Peyer's patch (tissue), 4 donors: ENCODE measurements at places on chromosomes 2 and 18. TPM values are rescaled to one million over a fixed set of nuclear protein-coding genes. Genes with fewer than 3 reads are reported as not detected.

The LCT gene
- total RNA-seq, result 14.9 TPM

The ARHGAP28 gene
- 5.4 TPM for total RNA-seq

DNA sequence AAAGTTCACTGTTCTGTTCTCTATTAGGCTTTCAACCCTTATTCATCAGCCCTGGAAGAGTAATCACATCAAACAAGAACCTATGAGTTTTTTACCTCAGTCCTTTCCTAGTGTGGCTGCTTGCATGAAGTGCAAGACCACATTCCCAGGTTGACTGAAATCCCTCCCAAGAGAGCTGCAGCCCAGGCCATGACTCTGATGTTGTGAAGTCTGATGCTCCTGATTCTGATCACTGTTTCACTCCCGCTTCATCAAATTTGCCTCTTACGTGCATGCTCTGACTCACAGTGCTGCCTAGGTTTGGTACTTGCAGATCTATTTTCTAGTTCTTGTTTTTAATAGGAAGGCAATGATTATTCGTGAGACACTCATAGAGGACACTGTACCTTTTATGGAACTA, 58.2 kb upstream of the DSEL start:
- no peaks in the 10 kb centered on the region for H3K27me3 ChIP-seq
- no peaks in the 10 kb centered on the region for H3K4me1 ChIP-seq
- H3K27ac ChIP-seq, result no peak overlapping the region

GRCh38 chr2:192932376-192932775, 737.6 kb upstream of the TMEFF2 start:
- H3K27ac ChIP-seq, result no peak overlapping the region
- no peak for DNase-seq

DNA sequence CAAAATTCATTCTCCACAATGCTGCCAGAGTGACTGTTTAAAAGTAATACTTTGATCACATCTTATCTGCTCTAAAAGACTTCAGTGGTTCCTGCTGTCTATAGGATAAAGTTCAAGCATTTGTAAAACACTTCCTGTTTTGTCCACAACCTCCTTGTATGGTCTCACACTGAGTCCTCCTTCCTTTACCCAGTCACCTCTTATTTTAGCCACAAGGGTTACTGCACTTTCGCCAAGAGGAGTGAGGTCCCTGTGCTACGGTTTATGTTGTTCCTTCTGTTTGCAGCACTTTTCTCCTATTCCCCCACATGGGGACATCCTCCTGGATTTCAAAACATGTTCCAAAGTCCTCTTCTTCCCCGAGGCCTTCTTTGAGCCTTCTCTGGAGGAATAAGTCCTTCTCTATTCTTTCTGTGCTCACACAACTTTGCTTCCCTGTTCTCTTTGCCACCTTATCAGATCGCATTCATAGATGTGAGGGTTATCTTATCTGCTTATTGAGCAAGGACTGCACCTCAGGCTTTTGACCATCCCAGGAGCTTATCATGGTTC, 112.2 kb upstream of the NABP1 start:
- H3K4me3 ChIP-seq, result no peak overlapping the region
- H3K27me3 ChIP-seq, result no peaks in the 10 kb centered on the region
- no peaks in the 10 kb centered on the region for H3K36me3 ChIP-seq

DNA sequence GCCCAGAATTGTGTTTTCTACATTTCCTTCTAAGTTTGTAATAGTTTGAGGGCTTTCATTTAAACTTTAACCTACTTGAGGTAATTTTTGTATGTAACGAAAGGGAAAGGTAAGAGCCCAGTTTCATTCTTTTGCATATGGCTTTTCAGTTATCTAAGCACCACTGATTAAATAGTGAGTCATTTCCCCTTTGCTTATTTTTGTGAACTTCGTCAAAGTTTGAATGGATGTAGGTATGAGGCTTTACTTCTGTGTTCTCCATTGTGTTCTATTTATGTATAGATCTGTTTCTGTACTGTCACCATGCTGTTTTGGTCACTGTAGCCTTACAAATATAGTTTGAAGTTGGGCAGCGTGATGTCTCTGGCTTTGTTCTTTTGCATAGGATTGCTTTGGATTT, 944.8 kb upstream of the CNTNAP5 start:
- H3K4me3 ChIP-seq, result no peak overlapping the region
- H3K27ac ChIP-seq, result no peak overlapping the region
- H3K36me3 ChIP-seq, result no peaks in the 10 kb centered on the region
- no peaks in the 10 kb centered on the region for H3K27me3 ChIP-seq

- DNase-seq, result no peak
- H3K4me1 ChIP-seq, result no peaks in the 10 kb centered on the region
- H3K4me3 ChIP-seq, result no peak overlapping the region
- H3K36me3 ChIP-seq, result no peaks in the 10 kb centered on the region
- H3K27ac ChIP-seq, result no peak overlapping the region
These were observed 116.9 kb upstream of the UXS1 start for GRCh38 chr2:106311041-106311370.

GRCh38 chr2:105681927-105682326, 62.8 kb upstream of the NCK2 start:
- DNase-seq, result no peak
- no peak overlapping the region for H3K4me3 ChIP-seq
- no peaks in the 10 kb centered on the region for H3K36me3 ChIP-seq
- H3K27me3 ChIP-seq, result no peaks in the 10 kb centered on the region
- no peaks in the 10 kb centered on the region for H3K4me1 ChIP-seq

DNA sequence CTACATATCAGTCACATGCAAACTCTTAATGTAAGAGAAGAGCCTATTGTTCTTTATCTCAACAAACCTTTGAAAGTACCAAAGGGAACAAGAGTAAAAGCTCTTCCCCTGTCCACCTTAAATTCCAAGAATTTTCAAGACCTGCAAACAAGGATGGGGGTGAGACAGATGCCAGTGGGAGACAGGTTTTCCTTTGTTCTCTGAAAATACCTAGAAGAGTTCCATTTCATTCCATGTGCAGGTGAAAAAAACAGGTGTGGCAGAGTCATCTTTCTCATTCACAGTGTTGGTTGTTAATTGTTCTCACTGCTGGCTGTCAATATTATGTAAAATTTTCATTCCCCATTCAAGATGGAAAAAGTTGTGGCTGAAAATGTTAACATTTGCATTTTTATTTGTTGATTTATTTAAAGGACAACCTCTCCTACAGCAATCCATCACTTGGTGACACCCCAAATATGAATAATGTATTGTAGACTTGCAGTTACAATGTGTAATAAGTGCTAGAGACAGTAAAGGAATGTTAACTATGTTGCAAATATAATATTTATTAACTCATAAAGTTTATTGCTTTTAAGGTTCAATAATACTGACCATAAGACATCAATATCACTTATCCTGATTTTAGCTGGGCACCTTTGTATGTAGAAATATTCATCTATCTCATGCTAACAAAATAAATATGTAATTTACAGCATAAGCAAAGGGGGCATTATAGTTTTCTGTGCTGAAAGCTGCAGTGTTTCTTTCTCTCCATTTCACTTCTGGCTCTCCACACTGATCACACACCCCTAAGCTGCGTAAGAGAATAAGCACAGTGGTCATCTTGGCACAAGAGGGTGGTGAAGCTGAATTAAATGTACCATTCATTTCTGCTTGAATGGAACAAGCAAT, 347.0 kb downstream of the KIAA1328 start:
- H3K27ac ChIP-seq, result no peak overlapping the region
- no peak overlapping the region for H3K4me3 ChIP-seq
- no peak for DNase-seq
- H3K27me3 ChIP-seq, result no peaks in the 10 kb centered on the region
- H3K4me1 ChIP-seq, result no peaks in the 10 kb centered on the region
- H3K36me3 ChIP-seq, result no peaks in the 10 kb centered on the region
